ENCODE measurements at places on chromosomes 7 and 10. TPM values are rescaled to one million over a fixed set of nuclear protein-coding genes. Genes with fewer than 3 reads are reported as not detected.

- DNase-seq: no peak
These were observed 60.9 kb upstream of the CAMK2B start for GRCh38 chr7:44386139-44386913.

DNA sequence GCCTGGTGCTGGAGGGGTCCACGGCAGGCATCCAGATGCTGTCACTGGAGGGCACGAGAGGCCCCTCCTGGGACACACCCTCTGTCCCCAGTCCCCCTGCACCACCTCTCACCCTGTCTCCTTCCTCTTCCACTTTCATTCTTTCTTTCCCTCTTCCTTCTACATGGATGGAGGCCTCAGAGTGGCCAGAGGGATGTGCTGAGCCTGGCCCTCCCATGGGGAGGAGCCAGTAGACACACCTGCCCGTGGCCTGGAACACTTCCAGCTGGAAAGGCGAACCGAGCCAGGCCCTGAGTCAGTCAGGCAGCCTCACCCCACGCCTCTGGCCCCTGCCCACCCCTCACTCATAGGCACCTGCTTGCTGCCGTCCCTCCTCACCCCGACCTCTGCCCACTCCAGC is 55.9 kb upstream of the MXI1 start:
- DNase-seq: no peak

DNA sequence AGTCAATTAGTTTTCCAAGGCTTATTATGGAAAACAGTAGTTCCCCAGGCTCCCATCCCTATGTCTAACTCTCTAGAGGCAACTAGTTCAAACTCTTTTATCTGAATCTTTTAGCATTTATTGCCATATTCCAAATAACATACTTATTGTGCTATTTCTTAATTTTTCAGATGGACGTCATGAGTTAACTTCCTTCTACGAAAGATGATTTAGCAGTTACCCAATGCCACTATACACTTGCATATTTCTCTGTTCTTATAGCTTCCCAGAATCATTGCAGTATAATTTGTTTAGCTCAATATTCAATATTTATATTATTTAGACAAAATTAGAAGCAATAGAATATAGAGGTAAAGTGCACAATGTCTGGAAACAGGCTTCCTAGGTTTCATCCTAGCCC is 52.8 kb downstream of the REEP3 start:
- no peak for DNase-seq

DNA sequence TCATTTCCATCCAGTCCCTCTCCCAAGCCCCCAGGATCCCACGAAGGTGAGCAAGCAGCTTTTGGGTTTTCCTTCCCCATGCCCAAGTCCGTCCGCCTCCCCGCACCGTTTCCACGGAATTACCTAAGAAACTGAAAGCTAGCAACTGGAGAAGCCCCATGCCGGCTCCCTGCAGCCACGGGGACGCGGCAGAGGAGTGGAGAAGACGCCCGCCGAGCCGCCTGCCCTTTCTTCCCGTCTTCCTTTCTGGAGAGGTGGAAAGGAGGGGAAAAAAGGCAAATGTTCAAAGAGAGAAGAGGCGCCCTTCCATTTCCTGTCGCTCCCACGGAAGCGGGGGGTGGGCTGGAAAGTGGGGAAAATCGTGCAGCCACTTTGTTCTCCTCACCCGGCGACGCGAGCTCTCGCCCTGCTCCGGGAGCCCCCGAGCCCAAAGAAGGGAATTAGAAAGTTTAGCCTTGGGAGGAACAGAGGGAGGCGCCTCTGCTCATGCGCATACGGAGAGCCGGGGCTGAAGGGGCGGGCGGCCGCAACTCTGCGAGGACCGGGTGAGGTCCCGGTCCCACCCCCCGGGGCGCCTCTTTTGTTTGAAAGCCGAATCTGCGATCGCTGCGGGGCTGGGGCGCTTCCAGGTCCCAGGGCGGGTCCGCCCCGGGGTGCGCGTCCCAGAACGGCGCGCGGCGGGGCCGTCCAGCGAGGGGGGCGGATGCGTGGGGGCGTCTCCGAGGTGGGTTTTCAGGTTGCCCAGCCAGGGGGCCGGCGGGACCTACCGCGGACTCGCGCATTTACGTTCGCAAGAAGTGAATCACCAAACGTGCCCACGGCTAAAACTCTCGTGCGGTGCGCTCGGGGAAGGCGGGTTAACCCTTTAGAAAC is at the start of gene LAMB1:
LAMB1 (minus strand) TSS at position 436 of the 873 bp plus-strand sequence; CDS start at position 160, 276 bp downstream.
- peak; percentile 77 for DNase-seq

DNA sequence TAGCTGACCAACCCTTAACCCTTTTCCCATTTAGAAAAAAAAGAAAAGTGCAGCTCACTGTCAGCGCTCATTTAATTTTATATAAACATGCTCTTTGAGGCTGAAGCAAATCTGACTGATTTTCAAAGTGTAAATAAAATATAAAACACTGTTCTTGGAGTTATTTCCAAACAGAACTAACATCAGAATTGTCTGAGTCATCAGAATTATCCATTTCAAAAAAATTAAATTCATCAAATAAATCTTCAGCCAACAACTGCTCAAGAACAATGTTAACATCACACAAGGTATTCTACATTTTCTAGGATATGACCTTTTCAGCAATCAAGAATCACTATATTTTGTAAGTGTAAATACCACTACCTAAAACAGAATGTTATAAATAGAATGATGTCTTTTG is 93.6 kb downstream of the MAGI2 start:
- DNase-seq: no peak

GRCh38 chr10:3470191-3470590 is 297.6 kb upstream of the PITRM1 start:
- no peak for DNase-seq

GRCh38 chr10:44939691-44940401 is 19.8 kb upstream of the RASSF4 start:
- DNase-seq: no peak

GRCh38 chr10:130231251-130231741 is 95.1 kb downstream of the GLRX3 start:
- no peak for DNase-seq

GRCh38 chr10:98472196-98472595 is 25.5 kb upstream of the HPS1 start:
- DNase-seq: no peak

GRCh38 chr7:46129831-46130230 is 208.8 kb upstream of the IGFBP3 start:
- no peak for DNase-seq

GRCh38 chr7:148290538-148290937 is 300.0 kb upstream of the C7orf33 start:
- DNase-seq: no peak

- no peak for DNase-seq
These were observed 103.5 kb upstream of the CCDC6 start for GRCh38 chr10:60009710-60010383.

GRCh38 chr10:132703419-132704007 is 82.4 kb downstream of the NKX6-2 start:
- no peak for DNase-seq

- DNase-seq: no peak
These were observed 34.4 kb downstream of the UBTD1 start for GRCh38 chr10:97532935-97533671.

DNA sequence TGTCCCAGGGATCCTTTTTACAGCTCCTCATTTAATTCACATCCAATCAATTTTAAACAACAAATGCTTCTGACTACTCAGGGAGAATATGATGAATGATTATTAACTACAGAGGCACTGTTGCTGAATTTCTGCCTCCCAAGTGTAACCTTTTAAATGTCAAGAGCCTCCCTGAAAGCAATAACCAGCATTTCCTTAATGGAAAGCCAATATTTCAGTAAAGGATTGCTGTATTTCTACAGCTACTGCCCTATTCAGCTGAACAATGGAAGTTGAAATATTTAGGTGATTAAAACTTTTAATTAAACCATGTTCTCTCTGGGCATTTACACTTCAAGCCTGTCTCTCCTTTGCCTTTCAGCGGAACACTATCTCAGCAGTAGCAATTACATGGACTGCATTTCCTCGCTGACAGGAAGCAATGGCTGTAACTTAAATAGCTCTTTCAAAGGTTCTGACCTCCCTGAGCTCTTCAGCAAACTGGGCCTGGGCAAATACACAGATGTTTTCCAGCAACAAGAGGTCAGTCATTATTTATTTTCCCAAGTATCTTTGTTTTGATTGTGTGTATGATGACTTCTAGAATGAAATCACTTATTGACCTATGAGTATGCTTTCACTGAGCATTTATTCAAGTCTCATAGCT is 304.7 kb downstream of the BICC1 start:
- no peak for DNase-seq

- peak; percentile 13 for DNase-seq
These were observed 55.8 kb upstream of the DYNC1I1 start for GRCh38 chr7:95716357-95717122.

DNA sequence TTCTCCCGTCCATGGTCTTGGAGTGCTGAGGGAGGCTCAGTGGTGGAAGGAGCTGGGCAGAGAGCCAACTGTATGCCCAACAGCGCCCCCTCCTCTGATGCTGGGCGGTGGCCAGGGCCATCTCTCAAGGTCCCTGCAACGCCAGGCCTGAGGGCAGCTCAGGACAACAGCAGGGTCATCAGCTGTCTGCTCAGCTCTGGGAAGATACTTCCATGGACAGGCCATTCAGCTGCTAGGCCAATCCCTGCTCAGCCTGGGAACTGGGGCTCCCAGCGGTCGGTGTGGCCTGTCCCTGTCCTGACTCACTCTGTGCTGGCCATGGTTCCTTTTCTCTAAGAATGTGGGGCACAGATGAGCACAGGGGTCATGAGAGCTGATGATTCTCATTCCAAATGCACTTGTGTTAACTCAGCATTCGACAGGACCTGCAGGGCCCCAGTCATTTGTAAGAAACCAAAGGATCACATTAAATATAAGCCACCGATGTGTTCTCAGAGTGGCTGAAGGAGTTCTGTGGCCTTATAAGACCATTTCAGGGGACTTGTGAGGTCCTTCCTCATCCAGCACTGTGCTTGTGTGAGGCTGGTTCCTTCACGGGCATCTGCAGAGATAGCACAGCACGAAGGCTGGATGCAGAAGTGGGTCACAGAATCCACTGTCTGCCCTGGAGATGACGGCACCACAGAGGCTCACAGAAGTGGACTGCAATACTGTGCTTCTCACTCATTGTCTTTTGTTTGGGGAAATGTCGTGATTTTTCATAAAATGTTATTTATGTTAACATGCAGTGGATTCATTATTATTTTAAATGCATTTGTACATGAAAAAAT is 73.0 kb downstream of the ADCY1 start:
- DNase-seq: no peak

- DNase-seq: no peak
These were observed 39.8 kb downstream of the FOXI2 start for GRCh38 chr10:127776816-127777215.

DNA sequence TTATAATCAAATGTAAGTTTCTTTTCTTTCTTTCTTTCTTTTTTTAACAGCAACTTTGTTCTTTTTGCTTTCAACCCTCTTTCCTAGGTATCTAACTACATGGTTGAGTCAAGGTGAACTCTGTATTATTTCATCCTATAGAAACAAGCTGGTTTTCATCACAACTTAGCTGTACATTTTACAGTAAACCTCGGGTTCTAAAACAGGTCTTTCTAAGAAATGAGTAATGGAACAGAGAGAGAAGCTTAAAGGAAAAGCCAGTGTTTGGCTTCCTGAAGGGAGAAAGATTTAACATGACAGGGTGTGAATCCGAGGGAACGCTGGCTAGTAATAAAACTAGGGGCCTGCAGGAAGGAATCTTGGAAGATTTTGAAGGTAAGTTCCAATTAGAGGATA is 143.4 kb upstream of the ITGB1 start:
- no peak for DNase-seq

GRCh38 chr7:75054744-75055143 is 18.9 kb downstream of the RCC1L start:
- peak; percentile 71 for DNase-seq

DNA sequence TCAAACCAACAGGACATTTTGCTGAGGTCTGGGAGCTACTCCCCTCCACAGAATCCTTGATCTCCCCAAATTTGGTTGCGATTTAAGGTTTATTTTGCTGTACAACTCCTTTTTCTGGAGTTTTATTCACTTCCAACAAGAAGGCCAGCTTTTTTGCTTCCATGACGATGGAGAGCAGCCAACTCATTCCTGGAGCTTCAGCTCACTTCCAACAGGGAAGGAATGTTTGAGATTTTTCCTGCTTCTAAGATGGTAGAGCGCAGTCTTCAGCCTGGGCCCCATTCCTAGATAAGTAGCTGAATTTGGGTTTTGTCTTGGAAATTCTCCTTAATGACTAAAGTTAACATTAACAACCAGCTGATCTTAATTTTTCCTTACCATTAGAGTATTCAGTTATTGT is 30.9 kb upstream of the CREB3L2 start:
- DNase-seq: no peak

GRCh38 chr10:11098666-11099065 is 81.0 kb downstream of the CELF2 start:
- no peak for DNase-seq

DNA sequence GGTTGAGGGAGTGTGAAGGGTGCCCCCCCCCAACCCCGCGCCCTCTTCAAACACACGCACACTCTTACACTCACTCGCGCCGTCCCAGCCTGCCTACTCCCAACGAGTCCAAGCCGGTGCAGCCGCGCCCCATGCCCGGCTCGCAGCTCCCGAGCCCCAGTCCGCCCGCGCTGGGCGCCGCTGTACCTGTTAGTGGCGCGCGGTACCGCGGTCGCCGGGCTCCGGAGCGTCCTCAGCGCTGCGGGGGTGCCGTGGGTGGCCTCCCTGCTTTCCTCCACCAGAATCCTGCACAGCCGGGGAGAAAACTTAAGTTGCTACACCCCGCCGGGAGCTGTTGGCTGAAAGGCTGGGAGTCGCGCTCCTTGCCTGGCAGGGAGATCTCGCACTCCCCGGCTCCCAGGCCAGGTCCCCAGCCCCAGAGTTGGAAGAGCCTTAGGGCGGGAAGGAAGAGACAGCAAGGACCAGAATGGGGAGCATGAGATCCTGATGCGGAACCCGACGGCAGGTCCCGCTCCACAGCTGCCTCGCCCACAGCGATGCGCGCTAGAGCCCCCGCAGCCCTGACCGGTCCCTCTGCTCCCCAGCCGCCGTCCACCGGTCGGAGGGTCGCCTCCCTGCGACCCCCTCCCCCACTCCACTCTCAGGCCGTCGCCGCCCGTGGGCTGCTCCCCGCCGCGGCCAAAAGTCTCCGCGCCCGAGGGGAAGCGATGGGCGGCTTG is 863 bp downstream of the ST8SIA6 start:
- DNase-seq: peak; percentile 26

- DNase-seq: no peak
These were observed 405.0 kb upstream of the GALNT17 start for GRCh38 chr7:70726951-70727378.

The XRCC2 gene
- 0.64 TPM for total RNA-seq

The FZD1 gene
- total RNA-seq: 14.2 TPM

The FAM180A gene
- total RNA-seq: 21.7 TPM

The COPG2 gene
- total RNA-seq: 27.2 TPM

The CCL24 gene
- not detected for total RNA-seq

The STAM gene
- total RNA-seq: 25.7 TPM

The TOMM7 gene
- 531 TPM for total RNA-seq

The OR9A2 gene
- not detected for total RNA-seq

The ACTL6B gene
- total RNA-seq: not detected

The WDR86 gene
- 0.25 TPM for total RNA-seq
